Activated naive CD8-positive, alpha-beta T cell treated with anti-CD3 and anti-CD28 coated beads for 36 hours (primary cell): ENCODE measurements at places on chromosomes 16 and 17.

DNA sequence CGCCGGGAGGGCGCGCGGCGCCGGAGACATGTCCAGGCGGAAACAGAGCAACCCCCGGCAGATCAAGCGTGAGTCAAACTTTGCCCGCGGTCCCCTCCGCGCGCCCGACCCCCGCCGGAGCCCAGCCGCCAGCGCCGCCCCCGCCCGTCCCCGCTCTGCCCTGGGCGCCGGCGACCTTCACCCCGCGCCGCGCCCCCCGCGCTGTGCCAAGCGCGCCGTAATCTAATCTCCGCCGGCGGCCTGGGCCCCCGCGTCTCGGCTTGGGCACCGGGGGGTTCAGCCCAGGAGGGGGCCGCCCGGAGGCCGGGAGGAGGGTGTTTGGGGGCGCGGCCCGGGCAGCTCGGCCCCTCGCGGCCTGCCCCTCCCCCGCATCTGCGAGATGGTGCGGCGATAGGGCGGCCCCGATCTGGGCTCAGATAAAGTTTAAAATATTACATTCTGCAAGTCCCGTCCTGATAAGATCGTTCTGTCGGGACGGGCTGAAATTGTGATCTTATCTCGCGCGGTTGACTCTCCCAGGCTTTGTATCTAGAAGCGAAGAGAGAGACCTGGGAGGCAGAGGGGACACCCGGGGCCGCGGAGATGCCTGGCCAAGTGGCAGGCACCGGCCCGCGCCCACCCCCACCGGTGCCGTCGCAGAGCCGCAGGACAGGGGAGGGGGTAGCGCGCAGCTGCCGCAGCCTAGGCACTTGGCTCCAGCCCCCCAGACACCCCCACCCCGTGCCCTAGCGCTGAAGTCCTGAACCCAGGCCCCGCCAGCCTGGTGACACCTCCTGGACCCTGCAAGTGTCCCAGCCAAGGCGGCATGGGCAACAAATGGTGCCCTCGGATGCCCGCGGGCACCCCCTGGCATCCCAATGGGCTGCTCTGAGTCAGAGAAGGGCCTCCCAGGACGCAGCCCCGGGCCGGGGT, 787 bp downstream of the ZFPM1 start:
- peak overlapping the region; percentile 92 for H3K27ac ChIP-seq
- peak; percentile 61 for DNase-seq
- H3K4me3 ChIP-seq: peak overlapping the region; percentile 89
- H3K27me3 ChIP-seq: no peaks in the 10 kb centered on the region

- peaks cover 28% of the 10 kb centered on the region for H3K4me1 ChIP-seq
- H3K27ac ChIP-seq: no peak overlapping the region
- H3K36me3 ChIP-seq: no peaks in the 10 kb centered on the region
- H3K27me3 ChIP-seq: peaks cover 48% of the 10 kb centered on the region
- no peak overlapping the region for H3K4me3 ChIP-seq
- no peak for DNase-seq
Measured at GRCh38 chr17:35744830-35745229, 8.2 kb downstream of the GAS2L2 start.

DNA sequence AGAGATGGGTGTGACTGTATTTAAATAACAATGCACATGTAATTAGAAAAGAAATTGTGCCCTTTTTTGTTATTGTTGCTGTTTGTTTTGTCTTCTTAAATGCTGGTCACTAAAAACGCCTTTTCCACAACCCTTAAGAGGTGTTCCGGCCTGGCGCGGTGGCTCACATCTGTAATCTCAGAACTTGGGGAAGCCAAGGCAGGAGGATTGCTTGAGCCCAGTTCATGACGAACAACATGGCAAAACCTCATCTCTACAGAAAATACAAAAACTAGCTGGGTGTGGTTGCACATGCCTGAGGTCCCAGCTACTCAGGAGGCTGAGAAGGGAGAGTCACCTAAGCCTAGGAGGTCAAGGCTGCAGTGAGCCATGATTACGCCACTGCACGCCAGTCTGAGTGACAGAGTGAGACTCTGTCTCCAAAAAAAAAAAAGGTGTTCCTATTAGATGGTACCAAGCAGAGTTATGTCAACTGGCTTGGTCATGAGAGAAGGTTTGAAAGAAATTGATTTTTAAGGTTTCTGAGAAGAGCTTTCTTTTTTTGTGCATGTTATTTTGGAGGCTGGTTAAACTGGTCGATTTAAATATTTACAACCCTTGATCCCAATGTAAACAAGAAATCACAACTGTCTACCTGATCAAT, 23.5 kb upstream of the RFFL start:
- DNase-seq: no peak
- H3K4me3 ChIP-seq: peak overlapping the region; percentile 84
- H3K27me3 ChIP-seq: no peaks in the 10 kb centered on the region
- H3K4me1 ChIP-seq: peaks cover 64% of the 10 kb centered on the region

DNA sequence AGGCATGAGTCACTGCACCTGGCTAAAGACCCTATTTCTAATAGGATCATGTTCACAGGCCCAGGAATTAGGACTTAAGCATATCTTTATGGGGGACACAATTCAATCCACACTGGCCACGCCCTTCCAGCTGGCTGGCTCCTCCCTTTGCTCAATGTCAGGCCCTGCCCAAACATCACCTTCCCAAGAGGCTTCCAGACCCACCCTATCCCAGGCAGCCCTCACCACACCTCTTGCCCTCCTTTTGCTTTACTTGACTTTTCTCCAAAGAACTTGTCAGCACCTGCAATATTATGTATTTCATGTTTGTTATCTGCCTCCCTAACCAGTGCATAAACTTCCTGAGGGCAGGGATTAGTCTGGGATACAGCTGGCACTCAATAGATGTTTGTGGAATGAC, 109.6 kb upstream of the CDH5 start:
- H3K27ac ChIP-seq: no peak overlapping the region
- H3K4me1 ChIP-seq: no peaks in the 10 kb centered on the region
- DNase-seq: no peak
- no peaks in the 10 kb centered on the region for H3K36me3 ChIP-seq

DNA sequence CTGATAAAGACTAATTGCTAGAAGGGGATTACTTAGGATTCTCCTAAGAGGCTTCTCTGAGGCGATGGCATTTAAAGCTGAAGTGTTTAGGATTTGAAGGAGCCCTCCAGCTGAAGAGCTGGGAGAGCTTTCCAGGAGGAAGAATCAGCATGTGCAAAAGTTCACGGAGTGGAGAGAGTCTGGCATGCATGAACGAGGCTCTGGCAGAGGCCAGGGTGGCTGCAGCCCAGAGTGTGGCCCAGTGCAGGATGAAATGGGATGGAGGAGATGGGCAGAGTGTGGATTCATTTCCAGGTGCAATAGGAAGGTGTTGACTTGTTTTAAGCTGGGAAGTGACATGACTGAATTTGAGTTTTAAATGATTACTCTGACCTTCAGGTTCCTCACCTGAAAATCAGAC, 249.0 kb upstream of the CCL2 start:
- no peak overlapping the region for H3K27ac ChIP-seq
- H3K4me1 ChIP-seq: no peaks in the 10 kb centered on the region
- H3K36me3 ChIP-seq: no peaks in the 10 kb centered on the region
- DNase-seq: no peak
- no peak overlapping the region for H3K4me3 ChIP-seq

DNA sequence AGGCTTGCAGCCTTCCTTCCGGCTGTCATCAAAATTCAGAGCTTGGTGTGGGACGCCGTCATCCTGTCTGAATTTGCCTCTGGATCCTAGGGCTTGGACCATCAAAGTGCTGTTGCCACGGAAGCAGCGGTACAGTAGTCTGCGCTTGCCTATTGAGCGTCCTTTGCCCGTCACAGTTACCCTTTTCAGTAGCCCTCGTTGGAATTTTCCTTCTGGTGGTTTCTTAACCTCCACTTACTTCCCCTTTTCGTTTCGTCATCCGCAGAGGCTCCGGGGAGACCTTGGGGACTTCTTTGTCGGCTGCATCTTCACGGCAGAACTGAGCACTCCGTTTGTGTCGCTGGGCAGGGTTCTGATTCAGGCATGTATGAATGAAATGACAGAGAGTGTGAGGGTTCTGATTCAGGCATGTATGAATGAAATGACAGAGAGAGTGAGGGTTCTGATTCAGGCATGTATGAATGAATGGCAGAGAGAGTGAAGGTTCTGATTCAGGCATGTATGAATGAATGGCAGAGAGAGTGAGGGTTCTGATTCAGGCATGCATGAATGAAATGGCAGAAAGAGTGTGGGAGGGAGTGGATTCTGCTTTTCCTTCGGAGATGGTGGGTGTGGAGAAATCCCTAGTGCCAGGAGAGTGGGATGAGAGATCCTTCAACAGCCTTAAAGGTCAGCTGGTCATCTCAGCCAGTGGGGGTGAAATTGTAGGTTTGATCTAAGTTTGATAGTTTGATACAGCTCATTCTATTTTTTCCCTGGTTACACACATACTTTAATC, 8.0 kb downstream of the TLCD3A start:
- peaks cover 25% of the 10 kb centered on the region for H3K4me1 ChIP-seq
- peak overlapping the region; percentile 78 for H3K27ac ChIP-seq

DNA sequence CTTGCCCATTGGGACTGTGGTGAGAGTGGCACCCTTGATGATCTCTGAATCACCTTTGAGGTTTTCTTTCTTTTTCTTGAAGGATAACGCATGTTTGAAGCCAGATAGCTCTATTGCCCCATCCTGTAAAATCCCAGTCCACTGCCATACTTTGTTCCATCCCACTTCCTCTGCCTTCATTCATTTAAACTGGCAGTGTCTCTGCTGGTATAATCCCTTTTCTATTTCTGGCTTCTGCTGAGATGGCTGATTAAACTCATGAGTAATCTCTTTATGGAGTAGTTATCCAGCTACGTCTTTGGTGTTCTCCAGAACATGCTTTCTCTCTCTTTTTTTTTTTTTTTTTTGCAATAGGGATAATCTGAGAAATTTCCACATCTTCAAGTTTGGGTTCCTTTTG, 656.5 kb upstream of the SALL1 start:
- H3K27ac ChIP-seq: no peak overlapping the region
- H3K4me3 ChIP-seq: no peak overlapping the region
- no peaks in the 10 kb centered on the region for H3K4me1 ChIP-seq
- no peaks in the 10 kb centered on the region for H3K36me3 ChIP-seq
- DNase-seq: no peak

GRCh38 chr17:31529841-31530251, 138.4 kb downstream of the RAB11FIP4 start:
- peaks cover 5% of the 10 kb centered on the region for H3K4me1 ChIP-seq
- H3K27me3 ChIP-seq: no peaks in the 10 kb centered on the region
- no peaks in the 10 kb centered on the region for H3K36me3 ChIP-seq
- DNase-seq: no peak
- H3K4me3 ChIP-seq: no peak overlapping the region

GRCh38 chr16:20744922-20745440, 3.4 kb upstream of the THUMPD1 start:
- no peak overlapping the region for H3K27ac ChIP-seq
- H3K4me3 ChIP-seq: no peak overlapping the region

DNA sequence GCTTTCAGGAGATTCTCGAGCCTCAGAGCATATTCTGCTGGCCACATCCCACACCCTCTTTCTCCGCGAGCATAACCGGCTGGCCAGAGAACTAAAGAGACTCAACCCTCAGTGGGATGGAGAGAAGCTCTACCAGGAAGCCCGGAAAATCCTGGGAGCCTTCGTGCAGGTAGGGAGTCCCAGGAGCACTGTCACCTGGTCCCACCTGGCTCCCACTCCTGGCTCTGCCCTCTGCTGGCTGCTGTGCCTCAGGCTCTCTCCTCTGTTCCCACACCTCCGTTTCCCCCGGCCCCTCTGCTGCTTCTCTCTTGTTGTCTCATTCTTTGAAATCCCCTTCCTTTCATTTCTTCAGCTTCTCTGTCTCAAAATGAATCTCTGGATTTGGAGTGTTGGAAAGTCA, 16.4 kb downstream of the LPO start:
- peaks cover 36% of the 10 kb centered on the region for H3K27me3 ChIP-seq
- no peaks in the 10 kb centered on the region for H3K36me3 ChIP-seq
- H3K27ac ChIP-seq: no peak overlapping the region
- H3K4me1 ChIP-seq: no peaks in the 10 kb centered on the region
- DNase-seq: no peak
- H3K4me3 ChIP-seq: no peak overlapping the region

DNA sequence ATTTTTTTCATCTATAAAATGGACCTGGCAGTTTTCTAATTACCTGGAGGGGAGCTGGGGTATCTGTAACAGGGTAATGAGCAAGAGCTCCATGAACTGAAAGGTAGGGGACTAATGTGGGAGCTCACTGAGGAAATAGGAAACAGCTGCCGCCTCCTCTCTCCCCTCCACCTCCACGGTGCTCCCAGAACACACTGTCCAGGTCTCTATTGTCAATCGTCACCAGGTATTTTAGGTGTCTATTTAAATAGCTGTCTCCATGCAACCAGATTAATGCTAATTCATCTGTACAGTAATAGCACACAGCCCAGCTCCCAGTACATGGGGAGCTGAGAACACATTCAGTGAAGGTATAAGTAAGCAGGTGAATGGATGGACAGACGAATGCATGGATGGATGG, 233.3 kb downstream of the GRIN2A start:
- H3K4me3 ChIP-seq: no peak overlapping the region
- H3K36me3 ChIP-seq: no peaks in the 10 kb centered on the region
- no peaks in the 10 kb centered on the region for H3K27me3 ChIP-seq
- DNase-seq: no peak
- no peak overlapping the region for H3K27ac ChIP-seq

DNA sequence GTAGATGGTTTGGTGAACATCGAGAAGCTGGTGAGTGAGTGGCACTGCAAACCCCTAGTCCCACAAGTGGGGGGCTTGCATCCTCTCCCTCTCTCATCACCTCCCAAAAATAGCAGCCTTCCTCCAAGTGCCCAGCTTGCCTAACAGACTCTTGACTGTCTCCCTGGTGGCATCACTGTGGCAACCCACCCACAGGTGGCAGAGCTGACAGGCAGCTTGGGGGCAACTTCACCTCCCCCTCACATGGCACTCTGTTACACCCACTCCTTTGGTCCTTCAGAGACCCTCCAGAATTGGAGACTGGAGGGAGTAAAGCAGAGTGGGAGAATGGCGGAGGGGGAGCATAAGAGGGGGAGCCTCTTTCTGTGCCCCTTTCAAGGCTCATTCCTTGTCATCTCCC, 15.7 kb downstream of the RAPGEFL1 start:
- no peak overlapping the region for H3K4me3 ChIP-seq
- peaks cover 11% of the 10 kb centered on the region for H3K4me1 ChIP-seq
- DNase-seq: no peak
- H3K36me3 ChIP-seq: no peaks in the 10 kb centered on the region
- H3K27ac ChIP-seq: no peak overlapping the region

DNA sequence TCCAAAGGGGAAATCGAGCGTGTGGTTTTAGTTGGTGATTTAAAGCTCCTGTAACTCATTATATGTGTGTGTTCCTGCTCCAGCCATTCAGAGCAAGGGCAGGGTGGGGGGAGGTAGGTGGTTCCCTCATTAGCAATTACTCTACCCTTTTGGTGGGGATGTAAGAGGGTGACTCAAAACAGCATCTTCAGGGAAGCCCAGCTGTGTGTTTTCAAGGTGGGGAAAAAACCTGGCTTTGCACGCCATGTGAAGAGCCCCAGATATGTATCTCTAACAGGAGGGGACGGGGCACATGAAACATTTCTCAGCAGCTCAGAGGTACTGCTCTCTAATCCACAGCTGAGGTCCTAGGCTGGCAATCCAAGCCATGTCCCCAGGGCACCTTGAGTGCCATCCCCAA, 241.3 kb upstream of the ZFHX3 start:
- no peaks in the 10 kb centered on the region for H3K36me3 ChIP-seq
- no peak overlapping the region for H3K4me3 ChIP-seq
- H3K27me3 ChIP-seq: peaks cover 8% of the 10 kb centered on the region
- H3K4me1 ChIP-seq: no peaks in the 10 kb centered on the region
- DNase-seq: no peak

GRCh38 chr17:64331931-64332493, 58.6 kb downstream of the PECAM1 start:
- H3K4me3 ChIP-seq: no peak overlapping the region
- peaks cover 7% of the 10 kb centered on the region for H3K4me1 ChIP-seq
- peaks cover 5% of the 10 kb centered on the region for H3K36me3 ChIP-seq
- no peak overlapping the region for H3K27ac ChIP-seq
- H3K27me3 ChIP-seq: no peaks in the 10 kb centered on the region
